ENCODE measurements at places on chromosomes 11 and 22.

DNA sequence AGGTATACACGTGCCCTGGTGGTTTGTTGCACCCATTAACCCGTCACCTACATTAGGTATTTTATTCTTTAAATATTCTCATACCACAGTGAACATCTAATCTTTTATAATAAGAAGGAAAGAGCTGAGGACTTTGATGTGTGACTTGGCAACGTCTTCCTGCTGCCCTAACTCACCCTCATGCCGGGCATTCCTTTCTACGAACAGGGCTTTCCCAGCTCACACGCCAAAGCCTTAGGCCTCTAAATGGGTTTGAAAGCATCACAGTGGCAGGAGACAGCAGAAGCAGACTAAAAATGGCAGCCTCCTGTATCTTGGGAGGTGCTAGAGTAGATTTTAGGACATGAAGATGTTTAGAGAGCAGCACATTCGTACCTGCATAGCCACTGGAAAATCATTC, 52.6 kb downstream of the CLTCL1 start:
- no peak for DNase-seq

DNA sequence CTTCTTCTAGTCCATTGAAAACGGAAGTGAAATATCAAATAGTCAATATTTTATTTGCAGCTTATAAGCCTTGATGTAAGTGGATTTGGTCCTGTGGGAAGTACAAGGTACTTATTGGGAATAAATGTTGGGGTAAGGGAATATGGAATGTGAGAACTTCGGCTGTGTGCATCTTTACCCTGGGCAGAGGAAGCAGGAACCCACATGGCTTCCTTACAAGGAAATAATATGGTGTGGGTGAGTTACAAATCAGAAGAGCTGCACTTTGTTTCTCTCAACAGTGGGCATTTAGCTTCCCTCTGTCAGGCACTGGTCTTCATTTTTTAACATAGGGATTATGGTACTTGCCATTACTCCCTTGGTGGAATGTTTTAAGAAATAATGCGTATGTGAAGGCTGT, 77.9 kb downstream of the SCN3B start:
- no peak for DNase-seq

DNA sequence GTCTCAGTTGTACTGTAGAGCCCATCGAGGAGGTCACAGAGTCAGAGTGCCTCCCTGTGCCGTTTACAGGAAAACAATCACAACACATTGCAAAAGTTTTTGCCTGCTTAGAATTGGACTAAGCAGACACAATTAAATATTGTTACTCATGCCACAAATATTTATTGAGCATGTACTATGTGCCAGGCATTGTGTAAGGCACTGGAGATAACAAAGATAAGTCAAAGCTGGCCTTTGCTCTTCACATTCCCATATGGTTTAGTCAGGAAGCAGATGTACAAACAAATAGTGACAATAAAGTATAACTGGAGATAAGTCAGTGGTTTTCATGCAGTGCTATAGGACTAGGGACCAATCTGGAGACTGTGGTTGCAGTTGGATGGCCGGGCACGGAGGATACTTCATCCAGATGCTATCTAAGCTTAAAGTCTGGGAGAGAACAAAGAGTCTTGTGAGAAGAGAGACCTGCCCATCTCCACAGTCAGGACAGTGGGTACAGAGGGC, 550.7 kb downstream of the INSC start:
- no peak for DNase-seq

DNA sequence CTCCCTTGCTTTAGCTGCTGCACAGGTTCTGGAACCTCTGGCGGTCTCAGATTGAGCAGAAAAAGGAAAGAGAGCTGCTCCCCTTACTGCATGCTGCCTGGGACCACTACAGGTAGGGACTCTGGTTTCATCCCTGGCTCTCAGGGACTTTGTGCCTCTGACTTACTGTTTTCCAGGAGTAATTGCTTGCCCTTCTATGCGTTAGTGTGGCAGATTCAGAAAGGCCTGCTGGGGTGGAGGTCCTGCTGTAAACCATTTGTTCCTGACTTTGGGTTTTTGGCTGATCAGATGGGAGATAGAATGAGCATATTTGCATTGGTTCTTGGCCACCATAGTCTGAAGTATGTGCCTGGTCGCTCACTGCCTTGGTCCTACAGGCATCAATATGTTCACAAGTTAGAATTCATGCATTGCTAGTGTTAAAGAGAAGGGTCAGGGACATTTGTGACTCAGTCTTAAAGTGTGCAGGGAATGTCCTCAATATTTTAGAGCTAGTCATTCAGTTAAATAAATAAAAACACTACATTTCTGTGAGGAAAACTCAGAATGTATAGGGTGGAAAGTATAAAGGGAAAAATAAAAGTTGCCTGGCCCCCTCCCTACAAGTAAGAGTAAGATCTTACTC, 78.0 kb downstream of the PISD start:
- DNase-seq, result no peak

DNA sequence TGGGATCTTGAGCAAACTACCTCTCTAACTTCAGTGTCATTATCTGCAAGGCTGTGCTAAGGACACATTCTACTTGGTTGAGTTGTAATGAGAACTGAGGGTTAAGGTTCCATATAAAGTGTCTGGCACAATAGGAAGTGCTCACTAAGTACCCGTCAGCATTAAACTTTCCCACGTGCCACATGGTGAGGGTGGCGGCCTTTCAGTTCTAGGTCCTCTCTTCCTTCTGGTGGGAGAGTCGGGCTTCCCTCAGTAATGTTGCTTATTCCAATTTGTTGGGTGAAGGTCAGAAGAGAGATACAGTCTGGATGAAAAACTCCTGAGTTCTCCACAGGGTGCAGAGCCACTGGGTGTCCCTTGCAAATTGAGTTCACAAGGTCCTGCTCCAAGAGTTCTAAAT, 4.6 kb upstream of the CD6 start:
- no peak for DNase-seq
